Stomach (tissue), 19 donors: ENCODE measurements at places on chromosomes 3 and 15. TPM values are rescaled to one million over a fixed set of nuclear protein-coding genes. Genes with fewer than 3 reads are reported as not detected.
A peak's percentile ranks its signal among the peaks of the same experiment; 100 is the strongest.

Gene EFCAB12
- 4.0 TPM for total RNA-seq

DNA sequence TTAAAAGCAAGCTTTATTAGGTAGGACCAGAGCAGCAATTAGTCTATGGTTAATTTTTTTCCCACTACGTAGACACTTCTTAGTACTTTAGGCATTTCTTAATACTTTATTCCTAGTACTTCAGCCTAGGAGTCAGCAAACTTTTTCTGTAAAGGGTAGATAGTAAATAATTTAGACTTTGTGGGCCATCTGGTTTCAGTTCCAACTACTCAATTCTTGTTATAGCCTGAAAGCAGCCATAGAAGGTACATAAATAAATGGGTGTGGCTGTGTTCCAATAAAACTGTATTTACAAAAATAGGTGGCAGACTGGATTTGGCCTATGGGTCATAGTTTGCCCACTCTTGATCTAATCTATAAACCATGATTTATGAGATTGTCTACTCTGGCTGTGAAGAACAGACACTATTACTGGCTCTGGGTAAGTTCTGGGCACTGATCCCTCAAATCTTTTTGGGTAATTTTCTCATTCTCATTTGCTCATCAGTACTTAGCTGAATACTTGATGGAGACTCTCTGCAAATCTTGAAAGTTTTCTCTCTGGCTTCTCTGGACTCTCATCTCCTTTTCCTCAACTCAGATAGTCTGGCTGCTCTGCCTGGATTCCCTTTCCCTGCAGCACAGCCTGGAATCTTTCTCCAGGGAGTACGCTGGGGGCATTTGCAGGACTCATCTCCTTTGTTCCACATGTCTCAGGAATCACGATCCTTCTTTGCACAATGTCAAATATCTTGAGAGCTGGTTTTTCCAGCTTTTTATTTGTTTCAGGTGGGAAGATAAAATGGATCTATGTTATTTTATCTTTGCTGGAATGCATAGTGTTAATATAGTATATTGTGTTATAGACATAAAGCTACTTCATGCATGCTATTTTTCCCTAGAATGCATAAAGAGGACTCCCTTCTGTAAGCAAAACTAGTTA is 524.8 kb upstream of the TBL1XR1 start:
- no peak overlapping the region for H3K27ac ChIP-seq
- H3K4me3 ChIP-seq, result no peak overlapping the region
- DNase-seq, result no peak
- peaks cover 43% of the 10 kb centered on the region for H3K4me1 ChIP-seq
- no peaks in the 10 kb centered on the region for H3K36me3 ChIP-seq
- H3K27me3 ChIP-seq, result no peaks in the 10 kb centered on the region

- no peak overlapping the region for H3K27ac ChIP-seq
- H3K36me3 ChIP-seq, result no peaks in the 10 kb centered on the region
- no peak overlapping the region for H3K4me3 ChIP-seq
- no peaks in the 10 kb centered on the region for H3K4me1 ChIP-seq
Measured at GRCh38 chr3:113129168-113129567, 82.2 kb upstream of the BOC start.

GRCh38 chr3:127886956-127887231 is 28.1 kb upstream of the KBTBD12 start:
- H3K4me1 ChIP-seq, result peaks cover 6% of the 10 kb centered on the region
- H3K4me3 ChIP-seq, result no peak overlapping the region
- DNase-seq, result no peak
- peaks cover 6% of the 10 kb centered on the region for H3K27me3 ChIP-seq
- H3K27ac ChIP-seq, result no peak overlapping the region
- no peaks in the 10 kb centered on the region for H3K36me3 ChIP-seq

DNA sequence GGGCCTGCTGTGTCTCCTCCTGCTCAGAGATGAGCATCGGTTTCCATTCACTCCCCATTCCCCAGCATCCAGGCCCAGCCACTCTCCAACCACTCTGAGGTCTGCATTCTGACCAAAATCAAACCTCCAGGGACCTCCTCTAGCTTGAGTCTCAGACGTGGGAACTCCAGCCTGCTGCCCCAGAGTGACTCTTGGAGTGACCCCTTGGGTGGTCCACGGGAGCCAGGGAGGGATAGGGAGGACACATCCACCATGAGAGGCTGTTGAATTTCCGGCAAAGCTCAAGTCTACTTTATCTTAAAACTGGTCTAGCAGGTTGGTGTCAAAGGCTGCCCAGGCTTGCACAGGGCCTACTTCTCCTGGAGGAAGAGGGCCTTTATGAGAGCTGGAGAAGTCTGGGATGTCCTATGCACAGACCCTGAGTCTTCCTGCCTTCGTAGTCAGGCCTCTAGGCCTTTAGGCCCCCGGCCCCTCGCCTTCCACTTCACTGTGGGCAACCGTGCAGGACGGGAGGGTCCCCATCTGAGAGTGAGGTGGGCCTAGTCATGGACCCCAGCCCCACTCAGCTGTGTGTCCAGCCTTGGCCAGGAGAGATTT is 8.9 kb downstream of the CISH start:
- no peaks in the 10 kb centered on the region for H3K27me3 ChIP-seq
- H3K4me1 ChIP-seq, result peaks cover 85% of the 10 kb centered on the region
- peaks cover 32% of the 10 kb centered on the region for H3K36me3 ChIP-seq
- peak; percentile 86 for DNase-seq
- H3K27ac ChIP-seq, result peak overlapping the region; percentile 97

- no peak overlapping the region for H3K27ac ChIP-seq
- DNase-seq, result no peak
- peaks cover 63% of the 10 kb centered on the region for H3K36me3 ChIP-seq
- no peak overlapping the region for H3K4me3 ChIP-seq
- H3K27me3 ChIP-seq, result no peaks in the 10 kb centered on the region
Measured at GRCh38 chr3:12908859-12909258, 67.5 kb upstream of the RPL32 start.
